ENCODE measurements at places on chromosomes 6 and 20. TPM values are rescaled to one million over a fixed set of nuclear protein-coding genes. Genes with fewer than 3 reads are reported as not detected.

- no peaks in the 10 kb centered on the region for H3K27me3 ChIP-seq
- DNase-seq = no peak
- no peaks in the 10 kb centered on the region for H3K36me3 ChIP-seq
Measured at GRCh38 chr6:74871757-74872156, 334.1 kb downstream of the COL12A1 start.

DNA sequence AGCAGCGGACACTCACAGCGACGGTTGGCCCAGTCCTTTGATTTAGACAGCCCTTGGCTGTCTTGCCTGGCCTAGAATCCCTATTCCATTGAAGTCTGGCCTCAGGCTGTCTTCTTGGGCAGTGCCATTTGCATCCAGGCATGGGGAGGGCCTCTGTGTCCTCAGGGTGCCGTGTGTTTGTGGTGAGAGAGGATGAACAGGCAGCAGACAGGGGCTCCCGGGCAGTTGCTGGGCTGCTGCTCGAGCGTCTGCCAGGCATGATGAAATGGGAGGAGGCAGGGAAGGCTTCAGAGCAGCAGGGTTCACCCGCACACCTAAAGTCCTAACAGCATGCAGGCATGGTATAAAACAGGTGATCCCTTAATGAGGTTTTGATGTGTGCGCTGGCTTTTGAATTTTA is 126.9 kb downstream of the SOBP start:
- no peak for DNase-seq
- no peak overlapping the region for H3K4me3 ChIP-seq
- no peaks in the 10 kb centered on the region for H3K36me3 ChIP-seq
- no peak overlapping the region for H3K27ac ChIP-seq
- no peaks in the 10 kb centered on the region for H3K27me3 ChIP-seq

GRCh38 chr20:10521836-10522235 is 86.7 kb downstream of the SLX4IP start:
- no peak overlapping the region for H3K4me3 ChIP-seq
- no peak overlapping the region for H3K27ac ChIP-seq
- DNase-seq = no peak
- no peaks in the 10 kb centered on the region for H3K27me3 ChIP-seq

DNA sequence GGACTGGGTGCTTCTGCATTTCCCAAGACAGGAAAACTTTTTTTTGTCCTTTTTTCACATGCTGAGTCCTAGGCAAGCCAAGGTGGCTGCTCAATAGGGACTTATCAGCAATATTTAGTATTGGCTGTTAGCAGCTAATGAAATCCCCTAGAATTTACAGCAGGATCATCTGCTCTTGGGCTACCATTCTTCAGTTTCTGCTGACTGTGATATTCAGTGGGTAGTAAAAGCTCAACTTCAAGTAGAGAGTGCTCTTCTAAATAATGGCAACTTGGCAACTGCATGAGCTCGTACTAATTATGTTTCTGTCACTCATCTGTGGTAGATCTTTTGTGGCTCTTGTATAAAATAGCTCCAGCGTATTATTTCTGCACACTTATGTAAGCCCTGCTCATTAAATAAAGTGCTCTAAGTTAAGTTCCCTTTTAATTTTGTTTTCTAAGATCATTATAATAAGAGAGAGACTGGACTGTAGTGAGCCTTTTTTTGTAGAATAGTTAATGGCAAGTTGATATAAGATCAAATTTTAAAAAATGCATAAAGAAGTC is 110.3 kb downstream of the SLC35F1 start:
- no peaks in the 10 kb centered on the region for H3K4me1 ChIP-seq
- no peaks in the 10 kb centered on the region for H3K36me3 ChIP-seq
- H3K4me3 ChIP-seq = no peak overlapping the region

Gene HEY2
- polyA plus RNA-seq = 3.8 TPM

Gene RHAG
- not detected for polyA plus RNA-seq

Gene CST1
- not detected for polyA plus RNA-seq

Data from small intestine (tissue), 16 donors.